Activated CD4-positive, alpha-beta T cell treated with anti-CD3 and anti-CD28 coated beads, Interleukin-2, amount 10 ng/mL, durations not matched to agents 7 days and 5 days (primary cell): ENCODE measurements at places on chromosomes 16 and 17. TPM values are rescaled to one million over a fixed set of nuclear protein-coding genes. Genes with fewer than 3 reads are reported as not detected.

GRCh38 chr17:80408872-80409271, 6.1 kb upstream of the ENDOV start:
- H3K27ac ChIP-seq: no peak overlapping the region
- H3K36me3 ChIP-seq: no peaks in the 10 kb centered on the region
- peaks cover 28% of the 10 kb centered on the region for H3K27me3 ChIP-seq
- DNase-seq: no peak
- H3K4me1 ChIP-seq: no peaks in the 10 kb centered on the region
- no peak overlapping the region for H3K4me3 ChIP-seq

GRCh38 chr17:9897372-9897968, 7.6 kb downstream of the RCVRN start:
- no peaks in the 10 kb centered on the region for H3K4me1 ChIP-seq
- peaks cover 12% of the 10 kb centered on the region for H3K27me3 ChIP-seq
- H3K36me3 ChIP-seq: no peaks in the 10 kb centered on the region
- H3K4me3 ChIP-seq: no peak overlapping the region
- DNase-seq: no peak

The FOXF1 gene
- total RNA-seq: not detected

DNA sequence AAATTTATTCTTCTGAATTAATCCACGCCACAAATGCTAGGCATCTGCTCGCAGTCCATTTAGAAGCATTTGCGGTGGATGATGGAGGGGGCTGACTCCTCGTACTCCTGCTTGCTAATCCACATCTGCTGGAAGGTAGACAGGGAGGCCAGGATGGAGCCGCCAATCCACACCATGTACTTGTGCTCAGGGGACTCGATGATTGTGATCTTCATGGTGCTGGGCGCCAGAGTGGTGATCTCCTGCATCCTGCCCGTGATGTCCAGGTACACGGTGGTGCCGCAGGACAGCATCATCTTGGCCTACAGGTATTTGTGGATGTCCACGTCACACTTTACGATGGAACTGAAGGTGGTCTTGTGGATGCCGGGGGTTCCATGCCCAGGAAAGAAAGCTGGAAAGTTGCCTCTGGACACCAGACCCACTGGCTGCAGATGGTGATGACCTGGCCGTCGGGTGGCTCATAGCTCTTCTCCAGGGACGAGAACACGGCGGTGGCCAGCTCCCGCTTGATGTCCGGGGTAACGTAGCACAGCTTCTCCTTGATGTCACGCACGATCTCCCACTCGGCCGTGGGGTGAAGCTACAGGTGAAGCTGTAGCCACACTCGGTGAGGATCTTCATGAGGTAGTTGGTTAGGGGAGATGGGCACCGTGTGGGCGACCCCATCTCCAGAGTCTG, 7.5 kb upstream of the HEATR3 start:
- H3K27ac ChIP-seq: no peak overlapping the region
- no peak for DNase-seq
- peaks cover 2% of the 10 kb centered on the region for H3K27me3 ChIP-seq
- no peaks in the 10 kb centered on the region for H3K36me3 ChIP-seq
- H3K4me3 ChIP-seq: no peak overlapping the region

The CD300E gene
- total RNA-seq: not detected
